ENCODE measurements at places on chromosomes 11 and 22.
A peak's percentile ranks its signal among the peaks of the same experiment; 100 is the strongest.

DNA sequence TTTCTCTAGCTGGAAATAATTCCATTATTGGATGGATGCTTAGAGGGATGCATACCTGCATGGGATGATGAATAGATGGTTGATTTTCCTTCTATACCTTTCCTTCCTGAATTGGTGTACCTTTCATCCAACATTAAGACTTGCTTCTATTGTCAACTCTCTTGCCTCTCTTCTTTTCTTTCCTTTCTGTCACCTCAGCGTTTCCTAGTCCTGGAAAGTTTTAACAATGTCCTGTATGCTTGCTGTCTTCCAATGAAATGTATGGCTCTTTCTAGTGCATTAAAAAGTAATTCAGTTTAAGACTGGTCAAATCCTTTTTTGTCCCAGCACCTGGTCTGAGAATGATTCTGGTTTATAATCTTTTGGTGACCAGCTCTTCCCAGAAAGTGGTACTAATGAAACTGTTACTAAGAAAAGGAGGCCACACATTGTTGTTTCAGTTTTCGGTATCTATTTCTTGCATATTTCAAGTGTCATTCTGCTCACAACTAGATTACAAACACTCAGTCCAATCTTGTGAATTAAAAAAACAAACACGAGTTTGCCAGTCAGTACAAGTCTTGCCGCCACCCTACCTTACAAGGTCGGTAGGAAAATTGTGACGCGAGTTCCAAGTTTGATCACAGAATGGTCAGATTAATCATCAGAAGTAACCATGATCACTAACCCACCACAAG, 8.0 kb downstream of the POU2AF1 start:
- peak; percentile 25 for DNase-seq

DNA sequence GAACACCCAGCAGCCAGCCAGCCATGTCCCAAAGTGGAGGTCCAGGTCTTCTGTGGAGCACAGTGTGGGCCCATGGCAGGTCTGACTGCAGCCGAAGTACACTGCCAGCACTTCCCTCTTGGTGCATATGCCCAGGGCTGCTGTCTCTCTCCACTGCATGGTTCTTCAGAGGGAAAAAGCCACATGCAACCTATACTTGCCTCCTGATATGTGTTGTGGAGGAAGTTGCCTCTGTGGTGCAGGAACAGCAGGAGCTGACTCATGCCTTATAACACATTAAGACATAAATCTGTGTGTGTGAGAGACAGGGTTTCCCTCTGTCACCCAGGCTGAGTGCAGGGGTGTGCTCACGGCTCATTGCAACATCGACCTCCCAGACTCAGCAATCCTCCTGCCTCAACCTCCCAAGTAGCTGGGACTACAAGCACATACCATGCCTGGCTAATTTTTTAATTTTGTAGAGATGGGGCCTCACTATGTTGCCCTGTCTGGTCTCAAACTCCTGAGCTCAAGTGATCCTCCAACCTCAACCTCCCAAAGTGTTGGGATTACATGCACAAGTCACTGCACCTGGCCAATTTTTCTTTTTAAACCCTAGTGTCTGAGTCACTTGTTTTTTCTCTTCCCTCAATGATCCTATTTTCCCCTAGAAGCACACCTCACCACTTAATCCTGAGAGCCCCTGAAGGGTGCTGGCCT, 98.8 kb downstream of the MPPED2 start:
- DNase-seq: no peak

DNA sequence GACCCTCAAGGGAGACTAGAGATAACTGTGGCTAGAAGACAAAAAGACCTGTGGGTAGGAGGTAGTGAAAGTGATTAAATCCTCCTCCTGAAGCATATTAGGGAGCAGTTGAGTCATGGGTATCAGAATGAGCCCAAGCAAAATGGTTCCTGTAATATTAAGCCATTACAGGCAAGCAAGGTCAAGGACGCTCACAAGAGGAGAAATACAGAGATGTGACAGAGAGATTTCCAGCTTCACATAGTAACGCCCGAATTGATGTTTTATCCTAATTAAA, 77.7 kb downstream of the FAM76B start:
- no peak for DNase-seq

DNA sequence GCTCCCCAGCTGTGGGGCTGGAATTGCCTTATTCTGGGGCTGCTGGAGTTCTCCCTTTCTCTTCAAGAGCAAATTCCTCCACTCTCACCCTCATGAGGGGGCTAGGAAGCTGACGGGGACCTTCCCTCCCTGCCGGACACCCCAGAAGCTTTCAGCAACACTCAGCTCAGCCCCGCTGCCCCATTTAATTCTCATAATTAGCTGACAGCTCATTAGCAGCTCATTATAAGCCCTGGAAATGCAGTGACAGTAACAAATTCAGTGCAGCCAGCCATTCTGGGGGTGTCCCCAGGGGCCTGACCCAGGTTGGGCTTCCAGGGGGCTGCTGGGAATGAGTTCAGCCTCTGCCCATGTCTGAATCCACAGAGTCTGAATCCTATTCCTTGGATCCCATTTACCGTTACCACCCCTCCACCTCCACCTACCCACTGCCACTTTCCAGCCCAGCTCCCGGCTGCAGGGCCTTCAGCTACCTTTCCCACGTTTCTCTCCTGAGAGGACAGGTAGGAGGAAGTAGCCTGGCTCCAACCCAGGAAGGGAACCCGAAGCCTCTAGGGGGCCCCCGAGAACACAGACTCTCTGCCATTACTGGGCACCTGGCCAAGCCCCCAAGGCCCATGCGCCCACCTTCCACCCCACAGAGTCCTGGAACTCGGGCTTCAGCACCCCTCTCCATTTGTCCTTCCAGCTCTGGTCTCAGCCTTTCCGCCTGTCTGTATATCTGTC, 101.7 kb upstream of the LMO1 start:
- no peak for DNase-seq

- no peak for DNase-seq
These were observed at the start of gene MRGPRX4 for GRCh38 chr11:18172666-18173065. Gene MRGPRX4, plus strand, starts transcription at chr11:18172837. Its CDS starts 420 bp downstream, at chr11:18173257.

- DNase-seq: no peak
These were observed 748.3 kb upstream of the ANO3 start for GRCh38 chr11:25583596-25583995.

GRCh38 chr22:27283714-27284113, 517.8 kb downstream of the MN1 start:
- DNase-seq: no peak

- no peak for DNase-seq
These were observed 55.0 kb downstream of the BRD1 start for GRCh38 chr22:49772692-49773091.

GRCh38 chr11:106327134-106327533, 249.7 kb downstream of the AASDHPPT start:
- no peak for DNase-seq

DNA sequence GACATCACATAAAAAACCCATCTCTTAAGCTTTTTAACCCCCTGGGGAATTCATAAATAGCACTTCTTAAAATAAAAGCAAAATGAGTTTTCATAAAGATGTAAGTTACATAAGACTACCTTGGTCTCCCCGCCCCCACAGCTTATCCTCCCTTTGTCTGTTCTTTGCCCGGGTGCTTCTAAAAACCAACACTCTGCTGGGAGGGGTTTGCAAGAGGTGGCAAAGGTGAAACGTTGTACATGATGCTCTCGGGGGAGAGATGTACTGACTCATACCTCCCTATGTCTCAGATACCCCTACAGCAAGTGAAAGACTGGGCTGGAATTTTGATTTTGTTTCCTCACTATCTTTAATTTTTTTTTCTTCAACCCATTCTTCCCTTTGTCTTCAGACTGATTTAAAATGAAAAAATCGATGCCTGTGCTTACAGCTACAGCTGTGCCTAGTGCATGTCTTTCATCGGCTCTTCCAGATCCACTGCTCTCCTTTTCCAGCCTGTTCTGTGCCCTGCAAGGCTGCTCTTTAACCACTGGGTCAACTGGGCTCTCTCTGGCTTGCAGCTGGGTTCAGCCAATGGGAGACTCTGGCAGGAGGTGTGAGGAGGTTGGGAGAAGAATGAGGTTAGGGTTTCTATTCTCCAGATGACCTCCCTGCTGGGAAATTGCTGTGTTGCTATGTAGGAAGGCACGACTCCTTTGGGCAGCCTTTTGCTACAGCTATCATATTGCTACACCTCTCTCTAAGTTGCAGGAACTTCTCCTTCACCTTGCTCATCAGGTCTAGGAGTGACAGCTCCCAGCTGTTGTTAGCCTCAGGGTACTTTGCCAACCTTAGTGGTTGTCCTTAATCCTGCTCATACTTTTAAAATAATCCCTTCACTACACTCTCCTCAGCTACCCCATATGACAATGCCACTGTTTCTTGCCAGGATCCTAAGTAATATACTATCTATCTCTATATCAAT, 266.5 kb downstream of the TENM4 start:
- no peak for DNase-seq

- peak; percentile 74 for DNase-seq
These were observed at the start of gene PKNOX2 for GRCh38 chr11:125164422-125165110. Gene PKNOX2, plus strand, starts transcription at chr11:125164751. Its CDS starts 186,555 bp downstream, at chr11:125351306.

GRCh38 chr11:69431893-69432738, 49.3 kb upstream of the LINC01488 start:
- no peak for DNase-seq

DNA sequence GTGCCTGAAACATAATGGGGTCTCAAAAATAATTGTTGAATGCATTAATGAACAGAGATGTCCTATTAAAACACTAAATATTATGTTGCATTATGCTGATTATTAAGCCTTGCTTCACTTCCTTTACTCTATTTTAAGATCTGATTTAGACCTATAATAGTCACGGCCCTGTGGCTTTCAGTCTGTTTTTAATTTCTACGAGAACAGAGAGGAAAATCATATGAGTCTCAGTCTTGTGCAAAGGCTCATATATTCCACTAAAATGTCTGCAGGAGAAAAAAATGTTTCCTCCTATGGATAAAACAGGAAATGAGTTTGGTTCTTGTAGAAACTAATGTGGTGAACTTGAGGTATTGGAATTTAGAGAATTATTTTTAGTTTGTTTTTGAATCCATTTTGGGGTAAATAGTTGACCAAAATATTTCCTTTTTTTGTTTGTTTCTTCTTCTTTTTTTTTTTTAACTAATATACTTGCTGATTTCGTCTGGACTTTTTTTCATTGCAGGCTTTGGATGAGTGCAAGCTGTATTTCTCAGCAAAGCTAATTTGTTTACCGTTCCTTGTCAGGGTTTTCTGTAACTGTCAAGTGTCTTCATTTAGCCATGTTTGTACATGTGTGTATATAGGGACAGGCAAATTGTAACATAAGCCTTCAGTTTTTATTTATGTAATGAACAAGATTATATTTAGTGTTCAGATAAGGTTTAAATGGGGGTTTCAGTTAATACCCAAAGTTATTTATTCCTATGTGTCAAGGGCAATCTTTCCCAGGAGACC, 139.1 kb upstream of the DDI1 start:
- DNase-seq: no peak

GRCh38 chr22:46515208-46516111, 22.0 kb downstream of the CELSR1 start:
- DNase-seq: no peak

DNA sequence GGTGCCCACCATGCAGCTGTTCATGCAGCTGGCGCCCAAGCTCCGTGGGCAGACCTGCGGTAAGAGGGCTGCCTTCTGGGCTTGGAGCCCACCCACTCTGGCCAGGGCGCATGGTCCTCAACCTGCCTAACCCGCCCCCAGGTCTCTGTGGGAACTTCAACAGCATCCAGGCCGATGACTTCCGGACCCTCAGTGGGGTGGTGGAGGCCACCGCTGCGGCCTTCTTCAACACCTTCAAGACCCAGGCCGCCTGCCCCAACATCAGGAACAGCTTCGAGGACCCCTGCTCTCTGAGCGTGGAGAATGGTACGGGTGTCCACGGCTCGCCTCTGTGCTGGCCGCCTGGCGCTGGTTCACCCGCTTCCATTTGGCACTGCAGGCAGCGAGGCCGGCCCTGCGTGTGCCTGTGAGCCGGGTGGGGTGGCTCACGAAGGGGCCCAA, 11.0 kb downstream of the MUC5AC start:
- no peak for DNase-seq

GRCh38 chr22:41928593-41929417, 2.2 kb upstream of the TNFRSF13C start:
- DNase-seq: no peak

DNA sequence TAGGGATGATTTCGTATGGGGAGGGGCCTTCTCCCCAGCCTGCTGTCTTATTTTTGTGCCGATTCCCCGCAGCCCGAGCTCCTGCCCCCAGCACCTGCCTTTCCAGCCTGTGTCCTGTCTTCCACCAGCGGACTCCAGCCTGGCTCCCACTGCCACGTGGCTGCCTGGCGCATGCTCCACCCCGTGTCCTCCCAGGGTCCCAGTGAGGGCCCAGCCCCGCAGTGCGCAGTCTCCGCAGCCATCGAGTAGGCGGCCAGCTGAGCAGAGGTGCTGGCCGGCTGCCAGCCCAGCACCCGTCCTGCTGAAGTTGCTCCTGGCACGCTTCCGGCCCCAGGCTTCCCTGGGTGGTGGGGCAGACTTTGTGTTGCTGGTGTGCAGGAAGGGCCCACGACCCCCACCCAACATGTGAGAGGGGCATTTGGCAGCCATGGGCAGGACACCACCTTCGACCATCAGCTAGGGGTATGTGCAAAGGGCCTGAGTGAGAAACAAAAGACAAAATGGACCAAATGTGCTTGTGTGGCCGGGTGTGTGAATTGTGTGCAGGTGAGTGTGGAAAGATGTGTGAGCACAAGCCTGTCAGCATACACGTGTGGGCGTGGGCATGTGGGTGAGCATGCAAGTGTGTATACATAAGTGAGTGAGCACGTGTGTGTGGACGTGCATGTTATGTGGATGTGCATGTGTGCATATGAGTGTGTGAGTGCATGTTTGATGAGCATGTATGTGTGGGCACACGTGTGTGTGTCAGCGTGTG, 55.9 kb downstream of the RTN4R start:
- no peak for DNase-seq

- no peak for DNase-seq
These were observed 98.2 kb upstream of the CEP126 start for GRCh38 chr11:101816613-101817012.

DNA sequence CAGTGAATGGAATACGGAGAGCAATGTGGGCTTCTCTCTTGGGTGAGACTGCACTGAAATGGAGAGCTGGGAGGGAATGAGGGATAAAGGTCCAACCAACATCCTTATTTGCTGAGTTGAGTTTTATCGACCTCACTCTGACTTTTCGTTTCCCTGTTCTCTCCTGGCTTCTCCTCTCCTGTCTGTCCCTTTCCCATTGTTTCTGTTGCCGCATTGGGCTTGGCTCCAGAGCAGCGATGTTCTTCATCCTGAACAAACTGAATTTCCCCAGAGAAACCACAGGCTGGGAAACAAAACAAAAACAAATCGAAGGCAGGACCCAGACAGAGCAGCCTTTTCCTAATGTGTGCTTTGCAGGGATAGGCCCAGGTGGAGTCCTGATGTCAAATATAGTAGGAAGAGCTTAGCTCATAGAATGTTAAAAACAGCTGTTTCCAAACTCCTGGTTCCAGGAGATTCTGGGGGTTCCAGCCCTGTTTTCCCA, 30.0 kb downstream of the MOV10L1 start:
- no peak for DNase-seq
